ENCODE measurements at places on chromosomes 2 and 18.

DNA sequence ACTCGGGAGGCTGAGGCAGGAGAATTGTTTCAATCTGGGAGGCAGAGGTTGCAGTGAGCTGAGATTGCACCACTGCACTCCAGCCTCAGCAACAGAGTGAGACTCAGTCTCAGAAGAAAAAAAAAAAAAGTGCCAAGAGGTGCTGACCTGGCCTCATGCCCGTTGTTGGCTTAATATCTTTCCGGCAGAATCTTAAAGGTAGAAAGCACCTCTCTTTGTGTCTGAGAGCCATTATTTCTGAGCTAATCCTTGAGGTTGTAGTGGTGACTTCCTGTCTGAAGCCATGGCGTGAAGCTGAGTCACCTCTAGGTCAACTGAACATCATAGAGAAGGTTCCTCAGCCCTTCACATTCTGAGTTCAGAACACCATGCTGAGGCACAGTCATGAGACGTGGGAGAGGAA, 60.4 kb downstream of the WDSUB1 start:
- DNase-seq = no peak

GRCh38 chr18:46891742-46892214, 25.5 kb downstream of the PIAS2 start:
- DNase-seq = no peak

- DNase-seq = no peak
These were observed 205.1 kb downstream of the CTIF start for GRCh38 chr18:48743886-48744285.

DNA sequence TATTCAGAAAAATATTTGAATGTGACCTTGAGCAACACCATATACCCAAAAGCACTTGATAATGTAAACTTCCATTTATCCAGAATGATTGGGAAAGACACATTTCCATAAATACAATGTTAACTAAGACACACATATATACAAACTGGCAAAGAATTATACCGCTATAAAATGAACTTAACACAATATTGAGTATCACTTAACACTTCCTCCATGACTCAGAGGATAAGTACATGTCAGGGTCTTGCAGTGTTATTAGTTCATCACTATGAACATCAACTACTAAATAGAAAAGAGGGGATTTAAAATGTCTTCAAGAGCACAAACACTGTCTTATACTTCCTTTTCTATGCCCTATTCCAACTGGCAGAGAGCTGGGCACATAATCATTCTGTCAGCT, 18.6 kb downstream of the WDSUB1 start:
- DNase-seq = peak; percentile 12

DNA sequence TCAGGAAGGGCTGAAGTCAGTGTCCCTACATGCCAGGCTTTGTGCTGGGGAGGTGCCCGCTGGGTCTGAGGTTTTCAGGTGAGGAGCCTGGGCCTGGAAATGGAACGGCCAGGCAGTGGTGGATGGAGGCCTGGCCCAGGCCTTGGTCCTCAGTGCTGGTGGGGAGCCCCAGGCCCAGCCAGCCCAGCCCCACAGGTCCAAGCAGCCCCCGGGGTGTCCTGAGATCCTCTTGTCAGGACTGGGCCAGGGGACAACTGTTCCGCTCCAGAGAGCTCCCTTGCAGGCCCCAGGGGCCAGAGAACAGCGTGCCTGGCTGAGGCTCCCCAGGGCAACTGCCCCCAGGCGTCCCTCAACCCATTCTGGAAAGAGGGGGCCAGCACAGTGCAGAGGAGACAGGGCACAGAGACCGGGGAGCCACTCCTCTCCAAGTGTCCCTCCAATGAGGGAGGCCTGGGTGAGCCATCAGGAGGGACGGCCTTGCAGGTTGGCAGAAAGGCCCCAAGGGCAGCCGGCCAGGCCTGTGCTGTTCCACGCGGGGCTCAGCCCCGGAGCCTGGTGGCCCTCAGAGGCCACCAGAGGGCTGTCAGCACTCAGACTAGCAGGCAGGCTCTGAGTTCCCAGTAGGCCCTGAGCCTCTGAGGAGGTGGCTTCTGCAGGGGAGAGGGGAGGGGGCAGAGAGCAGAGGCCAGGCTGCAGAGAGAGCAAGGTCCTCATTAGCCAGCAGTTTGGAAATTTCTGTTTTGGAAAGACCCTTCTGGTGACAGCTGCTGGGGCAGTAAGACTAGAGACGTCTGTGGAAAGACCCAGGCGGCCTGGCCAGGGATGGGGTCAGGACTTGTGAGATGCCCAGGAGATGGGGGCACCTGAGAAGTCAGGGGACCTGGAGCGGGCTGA, 29.4 kb upstream of the SNED1 start:
- DNase-seq = peak; percentile 33

DNA sequence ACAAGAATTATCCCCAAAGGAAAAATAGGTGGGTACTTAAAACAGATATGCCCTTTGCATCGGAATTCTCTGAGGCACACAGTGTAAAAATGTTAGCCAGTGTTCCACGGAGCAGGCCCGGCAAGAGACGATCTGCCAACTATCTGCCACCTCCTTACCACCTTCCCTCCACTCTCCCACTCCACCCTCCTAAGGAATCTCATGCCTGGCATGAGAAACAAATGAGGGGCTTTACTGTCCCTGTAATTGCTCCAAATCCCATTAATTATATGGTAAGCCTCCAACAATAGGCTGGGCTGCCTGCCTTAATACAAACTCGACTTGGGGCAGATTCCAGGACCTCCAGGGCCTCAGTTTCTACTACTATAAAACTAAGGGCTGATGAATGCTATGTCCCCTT, 102.3 kb downstream of the ZBTB7C start:
- no peak for DNase-seq

- no peak for DNase-seq
These were observed 32.2 kb upstream of the MAP4K4 start for GRCh38 chr2:101665312-101665711.

GRCh38 chr2:43737855-43738254, 36.0 kb upstream of the DYNC2LI1 start:
- DNase-seq = no peak

DNA sequence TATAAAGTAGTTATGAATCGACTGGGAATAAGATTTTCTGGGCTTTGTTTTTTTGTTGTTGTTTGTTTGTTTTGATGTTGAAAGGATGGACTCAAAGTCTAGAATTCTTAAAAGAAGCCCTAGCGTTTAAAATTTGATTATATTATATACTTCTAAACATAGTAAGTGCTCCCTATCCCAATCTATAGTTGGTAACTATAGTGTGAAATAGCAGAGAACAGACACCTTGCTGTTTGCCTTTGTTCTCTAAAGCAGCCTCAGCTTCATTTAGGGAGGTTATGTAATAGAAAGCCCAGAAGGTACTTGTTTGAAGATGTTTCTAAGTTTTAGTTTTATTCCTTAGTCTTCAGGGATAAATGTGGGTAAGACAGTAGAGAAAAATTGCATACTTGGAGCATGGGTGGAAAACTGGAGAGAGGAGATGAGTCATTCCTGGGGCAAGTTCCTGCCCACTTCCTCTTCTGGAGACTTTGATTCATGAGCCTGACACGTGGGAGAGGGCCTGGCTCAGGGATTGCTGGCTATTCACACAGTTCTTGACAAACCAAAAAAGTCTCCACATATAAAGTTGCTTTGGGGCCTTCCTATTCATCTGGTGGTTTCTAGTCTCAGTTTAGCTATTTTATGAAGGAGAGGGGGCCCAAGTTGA, 131.9 kb downstream of the MYO1B start:
- peak; percentile 83 for DNase-seq

GRCh38 chr2:237752761-237753165, 45.8 kb upstream of the RBM44 start:
- DNase-seq = no peak

- DNase-seq = no peak
These were observed 171.8 kb upstream of the KLHL29 start for GRCh38 chr2:23213196-23213595.

- DNase-seq = no peak
These were observed 17.0 kb upstream of the CD8A start for GRCh38 chr2:86807468-86808275.

- DNase-seq = no peak
These were observed 961.7 kb upstream of the TMEFF2 start for GRCh38 chr2:193156480-193156879.

DNA sequence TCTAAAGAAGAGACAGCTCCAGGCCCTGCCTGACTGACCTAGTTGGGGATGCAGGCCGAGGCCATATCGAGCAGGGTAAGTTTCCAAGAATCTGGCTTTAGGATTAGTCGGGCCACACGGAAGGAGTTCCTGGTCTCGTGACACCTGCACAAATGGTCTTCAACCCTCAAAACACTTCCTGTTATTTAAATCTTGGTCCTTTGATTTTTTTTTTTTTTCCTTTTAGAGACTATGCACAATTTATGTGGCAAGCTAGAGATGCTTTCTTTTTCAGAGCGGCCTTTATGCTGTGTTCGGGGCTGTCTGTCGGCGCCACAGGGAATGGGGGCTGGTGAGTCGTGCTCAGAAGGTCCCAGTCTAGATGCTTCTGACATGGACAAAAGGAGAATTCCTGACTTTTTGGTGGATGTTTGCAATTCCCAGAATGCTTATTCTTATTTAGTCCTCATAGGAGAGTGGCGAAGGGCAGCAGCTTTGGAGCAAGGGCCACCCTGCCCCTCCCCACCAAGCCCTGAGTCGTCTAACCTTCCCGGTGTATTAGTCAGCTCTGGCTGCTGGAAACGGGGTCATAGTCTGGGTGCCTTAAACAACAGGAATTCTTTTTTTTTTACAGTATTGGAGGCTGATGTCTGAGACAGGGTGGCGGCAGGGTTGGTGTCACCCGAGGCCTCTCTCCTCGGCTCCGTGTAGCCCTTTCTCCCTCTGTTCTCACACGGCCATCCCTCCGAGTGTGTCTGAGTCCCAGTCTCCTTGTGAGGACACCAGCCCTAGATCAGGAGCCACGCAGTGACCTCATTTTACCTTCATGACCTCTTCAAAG, 27.4 kb downstream of the HPCAL1 start:
- DNase-seq = no peak

- DNase-seq = no peak
These were observed 10.0 kb downstream of the XRCC5 start for GRCh38 chr2:216119146-216119545.

DNA sequence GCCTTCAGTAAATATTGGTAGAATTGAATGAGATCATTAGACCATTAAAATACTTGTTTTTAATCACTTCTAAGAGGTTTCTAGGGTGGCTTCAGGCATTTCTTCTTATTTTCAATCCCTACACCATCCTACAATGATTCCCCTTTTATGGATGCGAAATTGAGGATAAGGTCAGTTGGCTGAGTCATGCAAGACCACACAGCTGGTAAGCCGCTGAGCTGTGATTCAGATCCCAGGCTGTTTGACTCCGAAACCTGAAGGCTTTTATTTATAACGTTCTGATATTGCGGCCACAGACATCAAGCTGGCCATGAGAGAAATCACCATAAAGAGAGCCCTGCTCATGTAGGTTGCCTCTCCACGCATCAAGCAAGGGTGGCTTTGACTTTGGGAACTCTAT, 133.4 kb downstream of the VAPA start:
- no peak for DNase-seq

DNA sequence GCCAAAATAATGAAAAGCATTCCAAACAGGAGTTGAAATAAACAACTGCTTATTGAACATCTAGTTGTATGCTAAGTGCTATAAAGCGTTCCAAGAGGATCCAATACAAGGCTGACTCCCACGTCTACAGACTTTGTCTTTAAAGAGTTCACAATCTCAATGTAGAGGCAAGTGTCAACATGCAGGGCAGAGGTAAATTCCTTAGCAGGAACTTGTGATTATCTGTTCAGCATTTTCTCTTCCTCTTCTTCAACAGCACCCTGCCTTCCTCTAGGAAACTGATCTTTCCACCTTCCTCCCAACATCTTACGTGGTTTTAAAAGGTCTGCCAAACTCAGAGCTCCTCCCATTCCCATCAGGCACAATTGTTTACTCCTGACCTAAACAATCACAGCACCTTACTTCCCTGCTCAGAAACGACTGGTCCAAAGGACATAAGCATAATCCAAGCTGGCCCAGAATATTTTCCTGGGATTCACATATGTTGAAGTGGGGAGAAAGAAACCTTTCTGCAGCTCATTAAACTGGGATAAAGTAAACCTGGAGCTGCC, 83.9 kb downstream of the ITSN2 start:
- DNase-seq = no peak

GRCh38 chr2:96947949-96948833, 38.2 kb downstream of the FAM178B start:
- no peak for DNase-seq

DNA sequence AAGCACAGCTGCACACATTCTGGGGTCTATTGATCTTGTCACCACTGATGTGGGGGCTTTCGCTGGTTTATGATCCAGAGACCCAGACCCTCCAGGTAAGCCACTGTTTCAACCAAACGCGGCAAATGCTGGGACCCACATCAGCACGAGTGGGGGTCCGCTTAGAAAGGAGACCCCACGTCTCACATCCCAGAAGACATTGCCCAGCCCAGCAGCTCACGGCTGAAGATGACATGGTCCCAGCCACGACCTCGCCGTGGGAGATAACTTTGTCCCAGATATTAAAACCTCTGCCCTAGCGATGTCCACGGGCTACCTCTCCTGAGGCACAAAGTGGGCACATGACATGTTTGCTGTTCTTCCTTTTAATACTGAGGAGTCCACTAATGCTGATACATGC, 43.8 kb downstream of the LONRF2 start:
- DNase-seq = no peak

DNA sequence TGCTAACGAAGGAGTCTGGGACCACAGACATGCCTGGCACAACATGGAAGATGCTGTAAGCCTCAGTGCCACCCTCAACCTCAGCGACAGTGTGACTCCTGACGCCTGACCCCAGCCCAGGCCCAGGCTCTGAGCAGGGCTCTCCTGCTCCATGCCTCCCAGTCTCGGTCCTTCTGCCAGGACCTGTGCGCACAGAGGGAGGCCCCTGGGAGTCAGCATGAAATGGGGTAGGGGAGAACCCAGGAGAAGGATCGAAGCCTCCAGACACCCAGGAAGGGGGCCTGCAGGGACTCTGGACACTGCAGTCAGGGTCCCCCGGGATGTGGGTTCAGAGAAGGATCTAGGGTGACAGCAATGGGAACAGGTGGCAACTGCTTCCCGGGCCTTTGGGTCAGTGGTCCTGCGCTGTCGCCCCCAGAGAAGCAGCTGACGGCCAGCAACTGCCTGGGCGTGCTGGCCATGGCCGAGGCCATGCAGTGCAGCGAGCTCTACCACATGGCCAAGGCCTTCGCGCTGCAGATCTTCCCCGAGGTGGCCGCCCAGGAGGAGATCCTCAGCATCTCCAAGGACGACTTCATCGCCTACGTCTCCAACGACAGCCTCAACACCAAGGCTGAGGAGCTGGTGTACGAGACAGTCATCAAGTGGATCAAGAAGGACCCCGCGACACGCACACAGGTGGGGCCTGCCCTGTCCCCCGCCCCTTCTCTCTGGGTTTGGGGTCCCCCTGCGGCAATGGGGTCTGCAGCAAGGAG, 233.9 kb downstream of the ATAD2B start:
- no peak for DNase-seq

DNA sequence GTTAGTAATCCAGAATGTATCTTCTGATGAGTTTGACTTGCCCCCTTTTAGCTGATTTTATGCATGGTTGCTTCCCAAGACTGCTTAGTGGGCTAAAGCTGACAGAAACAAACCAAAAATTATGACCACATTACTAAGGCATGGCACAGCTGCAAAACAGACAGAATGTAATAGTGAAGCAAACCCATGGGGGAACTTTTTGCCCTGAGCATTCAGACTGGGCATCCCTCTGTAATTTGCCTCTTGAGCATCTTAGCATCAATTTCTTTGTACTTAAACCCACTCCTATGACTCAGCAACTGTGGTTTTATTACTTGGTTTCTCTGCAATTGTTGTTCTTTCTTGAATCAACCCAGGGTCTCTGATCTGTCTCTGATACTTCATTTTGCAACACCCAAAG, 487.3 kb upstream of the DCC start:
- DNase-seq = no peak
